ENCODE measurements at places on chromosomes 4 and X. TPM values are rescaled to one million over a fixed set of nuclear protein-coding genes. Genes with fewer than 3 reads are reported as not detected.

- DNase-seq: no peak
These were observed 67.2 kb upstream of the SHISA3 start for GRCh38 chr4:42330002-42330592.

DNA sequence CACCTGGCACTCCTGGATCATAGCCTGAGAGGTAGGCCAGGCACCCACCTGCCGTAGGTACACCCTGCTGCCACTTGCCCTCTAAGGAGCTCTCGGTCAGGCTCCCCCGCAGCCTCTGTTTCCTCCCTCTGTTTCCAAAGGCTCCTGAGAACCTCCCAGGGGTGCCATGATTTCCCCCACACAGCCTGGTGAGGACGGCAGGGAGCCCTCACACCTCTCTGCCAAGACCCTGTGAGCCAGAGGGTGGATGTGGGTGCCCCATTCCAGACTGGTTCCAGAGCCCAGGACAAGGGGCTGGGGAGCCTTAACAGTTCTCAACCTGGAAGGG is 1.6 kb upstream of the ABLIM2 start:
- no peak for DNase-seq

DNA sequence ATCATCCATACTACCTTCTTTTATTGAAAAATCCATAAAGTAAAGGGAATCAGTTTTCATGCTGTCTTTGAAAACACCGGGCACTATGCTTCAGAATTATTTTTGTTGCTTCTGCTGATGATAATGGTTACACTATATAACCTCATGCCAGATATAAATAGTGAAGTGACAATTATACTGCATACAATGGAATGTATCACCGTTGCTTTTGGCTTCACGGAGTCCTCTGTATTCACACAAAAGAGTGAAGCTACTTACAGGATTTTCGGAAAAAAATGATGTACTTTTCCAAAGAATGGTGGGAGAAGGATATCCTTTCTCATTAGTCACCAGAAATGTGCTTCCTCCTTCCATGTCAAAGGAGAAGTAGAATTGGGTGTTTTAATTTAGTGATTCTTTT is 159.1 kb upstream of the PITX2 start:
- DNase-seq: no peak

DNA sequence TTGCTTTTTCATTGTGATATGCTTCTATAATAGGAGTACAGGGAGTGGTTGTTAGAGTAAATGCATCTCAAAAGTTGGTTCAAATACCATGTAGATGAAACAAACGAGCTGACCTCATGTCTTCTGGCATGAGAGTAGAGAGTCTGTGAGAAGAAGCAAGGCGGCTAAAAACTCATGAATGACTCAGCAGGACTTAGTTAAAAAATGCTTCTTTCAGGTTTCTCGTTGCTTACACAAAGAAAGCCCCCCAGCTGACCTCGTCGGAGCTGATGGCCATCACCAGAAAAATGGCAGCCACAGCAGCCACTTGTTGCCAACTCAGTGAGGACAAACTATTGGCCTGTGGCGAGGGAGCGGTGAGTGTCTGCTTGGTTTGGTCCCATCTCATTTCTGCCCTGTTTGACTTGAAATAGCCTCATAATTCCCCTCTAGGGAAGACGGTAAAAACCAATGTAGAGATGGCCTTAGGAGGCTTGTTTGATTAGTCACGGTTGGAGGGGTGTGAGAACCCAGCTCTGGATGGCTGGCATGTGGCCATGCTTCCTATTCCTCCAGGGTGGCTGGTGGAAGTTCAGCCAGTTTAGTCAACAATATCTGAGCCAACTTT is 14.5 kb downstream of the AFP start:
- peak; percentile 24 for DNase-seq

GRCh38 chrX:2561456-2561855 is 60.7 kb upstream of the DHRSX start:
- DNase-seq: no peak

DNA sequence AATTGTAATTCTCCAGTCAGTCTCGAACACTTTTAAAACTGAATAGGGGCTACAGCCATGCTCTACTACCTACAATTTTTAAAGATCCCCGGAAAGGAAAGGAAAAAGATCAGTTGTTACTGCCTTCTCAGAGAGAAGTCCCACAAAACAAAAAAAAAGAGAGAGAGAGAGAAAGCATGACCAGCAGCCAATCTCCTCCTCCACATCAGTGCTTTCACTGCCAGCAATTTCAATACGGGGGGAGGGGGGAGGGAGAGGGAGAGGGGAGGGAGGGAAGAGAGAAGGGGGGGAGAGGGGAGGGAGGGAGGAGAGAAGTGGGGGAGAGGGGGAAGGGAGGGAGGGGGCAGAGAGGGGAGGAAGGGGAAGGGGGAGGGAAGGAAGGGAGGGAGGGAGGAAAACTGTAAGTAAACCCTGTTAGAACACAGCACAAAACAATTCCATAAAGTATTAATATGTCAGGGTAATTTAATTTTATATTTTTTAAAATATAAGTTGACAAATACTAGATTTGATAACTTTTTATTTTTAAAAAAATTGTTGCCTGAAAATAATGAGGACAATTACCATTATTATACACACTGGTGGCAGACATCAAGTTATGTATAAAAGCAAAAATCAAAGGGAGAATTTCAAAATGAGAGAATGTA is 108.0 kb downstream of the LRBA start:
- no peak for DNase-seq

DNA sequence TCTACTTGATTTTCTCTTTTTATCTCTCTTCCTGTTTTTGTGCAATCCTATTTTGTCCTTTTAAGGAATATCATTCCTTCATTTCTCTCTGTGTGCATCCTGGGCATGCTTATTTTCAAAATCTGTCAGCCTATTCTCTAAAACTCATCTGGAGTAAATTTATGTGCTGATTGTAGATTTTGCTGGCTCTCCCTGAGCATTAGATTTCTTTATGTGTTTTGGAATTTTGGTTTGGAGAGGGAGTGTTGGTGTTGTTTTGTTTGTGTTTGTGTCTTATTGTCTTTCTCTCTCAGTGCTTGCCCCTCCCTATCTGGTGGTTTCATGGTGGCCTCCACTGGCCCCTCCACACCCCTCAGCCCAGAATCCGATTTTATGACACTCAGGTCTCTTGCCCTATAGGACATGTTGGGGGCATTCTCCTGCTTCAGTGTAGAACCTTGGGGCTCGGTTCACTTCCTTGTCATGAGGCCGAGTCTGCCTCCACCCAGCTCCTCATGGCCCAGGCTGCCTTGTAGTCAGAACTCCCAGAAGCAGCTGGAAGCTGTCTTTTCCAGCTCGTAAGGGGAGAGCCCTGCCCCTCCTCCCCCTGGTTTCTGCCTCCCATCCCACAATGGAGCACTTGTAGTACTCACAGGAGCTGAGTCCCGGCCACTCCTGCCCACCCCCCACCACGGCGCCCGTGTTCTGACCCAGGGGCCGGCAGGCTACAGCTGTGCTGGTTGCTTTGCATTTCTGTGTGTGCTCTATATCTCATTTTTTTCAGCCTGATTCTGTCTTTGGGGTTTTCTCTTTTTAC is 24.5 kb upstream of the PJA1 start:
- peak; percentile 1 for DNase-seq

GRCh38 chrX:40152173-40152711 is 54.5 kb upstream of the BCOR start:
- no peak for DNase-seq

DNA sequence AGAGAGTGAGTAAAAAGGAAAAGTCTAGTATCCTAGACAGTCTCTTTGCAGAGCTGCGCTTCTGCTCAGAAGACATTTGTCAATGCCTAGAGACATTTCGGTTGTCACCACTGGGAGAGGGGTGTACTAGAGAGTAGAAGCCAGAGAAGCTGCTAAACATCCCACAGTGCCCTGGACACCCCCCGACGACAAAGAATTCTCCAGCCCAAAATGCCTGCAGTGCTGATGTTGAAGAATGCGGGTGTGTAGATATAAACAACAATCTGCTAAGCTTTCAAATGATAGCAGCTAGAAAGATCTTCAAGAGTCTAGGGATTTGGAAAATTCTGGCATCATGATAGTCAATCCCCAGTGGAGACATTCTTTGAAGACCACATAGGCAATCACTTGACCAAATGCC is 90.1 kb downstream of the PALLD start:
- no peak for DNase-seq

DNA sequence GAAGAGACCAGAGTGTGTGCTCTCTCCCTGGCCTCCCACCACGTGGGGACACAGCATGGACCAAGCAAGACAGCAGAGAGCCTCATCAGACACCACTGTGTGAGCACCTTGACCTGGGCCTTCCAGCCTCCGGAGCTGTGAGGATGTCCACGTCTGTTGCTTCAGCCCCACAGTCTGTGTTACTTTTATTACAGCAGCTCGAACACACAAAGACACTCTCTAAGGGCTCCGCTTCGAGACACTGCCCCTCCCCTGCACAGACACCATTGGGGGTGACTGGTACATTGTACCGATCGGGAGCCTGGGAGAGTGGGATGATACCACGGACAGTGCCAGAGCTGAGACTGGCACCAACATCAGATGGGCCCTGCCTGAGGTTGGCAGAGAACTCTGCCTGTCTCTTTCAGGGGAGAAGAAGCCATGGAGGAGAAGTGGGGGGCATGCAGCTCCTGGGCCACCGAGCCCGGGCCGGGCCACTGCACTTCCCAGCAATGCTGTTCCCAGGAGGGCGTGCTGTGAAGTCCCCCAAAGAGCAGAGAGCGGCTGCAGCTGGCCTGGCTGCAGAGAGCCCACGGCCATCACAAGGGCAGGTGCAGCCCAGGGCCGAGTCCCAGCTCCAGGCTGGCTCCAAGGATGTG is 48.1 kb upstream of the HMX1 start:
- peak; percentile 3 for DNase-seq

DNA sequence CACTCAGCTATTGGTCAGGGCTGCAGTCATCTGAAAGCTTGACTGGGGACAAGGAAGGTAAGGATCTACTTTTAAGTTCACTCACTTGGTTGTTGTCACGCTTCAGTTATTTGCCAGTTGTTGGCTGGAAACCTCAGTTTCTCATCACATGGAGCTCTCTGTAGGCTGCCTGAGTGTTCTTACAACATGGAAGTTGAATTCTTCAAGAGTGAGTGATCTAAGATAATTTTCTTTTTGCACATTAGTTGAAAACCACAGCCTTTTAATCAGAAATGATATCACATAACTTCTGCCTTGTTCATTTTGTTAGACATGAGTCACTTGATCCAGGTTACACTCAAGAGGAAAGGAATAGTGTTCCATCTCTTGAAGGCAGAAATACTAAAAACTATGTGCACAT is 552.7 kb downstream of the RAPGEF2 start:
- DNase-seq: no peak

DNA sequence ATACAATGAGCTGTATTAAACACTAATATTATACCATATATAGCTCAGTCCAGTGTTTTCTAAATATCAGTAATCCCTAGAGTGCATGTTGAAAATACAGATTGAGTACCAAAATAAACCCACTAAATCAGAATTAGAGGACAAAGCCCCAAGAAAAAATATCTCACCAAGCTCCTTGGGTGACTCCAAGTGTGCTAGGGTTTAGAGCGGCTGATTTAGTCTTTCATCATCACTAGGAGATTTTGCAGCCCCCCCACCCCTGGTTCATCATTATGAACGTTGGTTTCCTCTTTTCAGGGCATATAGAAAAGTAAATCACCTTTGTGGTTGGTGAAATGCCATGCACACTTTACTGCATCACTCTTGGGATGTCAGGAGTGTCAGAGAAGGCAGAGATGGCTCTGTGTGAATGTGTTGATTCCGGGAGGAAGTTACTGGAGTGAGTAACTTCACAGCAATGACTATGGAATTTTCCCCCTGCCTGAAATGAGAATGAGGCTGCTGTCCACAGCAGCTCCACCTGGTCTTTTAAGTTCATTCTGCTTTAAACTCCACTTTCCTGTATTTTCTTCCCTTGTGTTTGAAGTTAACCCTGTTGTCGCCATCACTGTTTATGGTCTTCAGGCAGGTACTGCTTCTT is 25.2 kb upstream of the ANAPC4 start:
- DNase-seq: no peak

- DNase-seq: no peak
These were observed 8.4 kb downstream of the FBXO8 start for GRCh38 chr4:174275101-174275500.

DNA sequence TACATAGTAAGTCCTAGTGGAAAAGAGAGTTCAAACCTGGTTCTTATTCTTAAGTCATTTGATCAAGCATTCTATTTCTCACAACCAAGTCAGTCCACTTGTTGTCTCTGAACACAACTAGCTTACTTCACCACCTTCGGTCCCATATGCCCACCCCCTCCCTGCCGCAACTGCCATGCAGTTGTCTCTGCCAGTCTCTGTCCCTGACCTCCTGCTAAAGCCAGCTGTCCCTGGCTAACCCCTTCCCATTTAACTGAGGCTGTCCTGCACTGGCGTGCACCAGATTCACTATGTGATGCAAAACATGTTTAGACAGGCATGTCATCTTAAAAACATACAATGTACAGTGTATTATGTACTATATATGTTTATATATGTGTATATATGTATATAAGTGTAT is 12.7 kb downstream of the FRAS1 start:
- no peak for DNase-seq

- DNase-seq: no peak
These were observed 926 bp downstream of the NDP start for GRCh38 chrX:43971966-43972961.

GRCh38 chrX:97026406-97026805 is 142.7 kb downstream of the RPA4 start:
- DNase-seq: no peak

GRCh38 chrX:153381684-153382532 is 19.2 kb downstream of the PNMA6E start:
- DNase-seq: peak; percentile 72

- no peak for DNase-seq
These were observed 45.7 kb downstream of the TRIM61 start for GRCh38 chr4:164931551-164932324.

- no peak for DNase-seq
These were observed 352.7 kb upstream of the IGFBP7 start for GRCh38 chr4:57462843-57463242.

- no peak for DNase-seq
These were observed 139.7 kb downstream of the LRBA start for GRCh38 chr4:150875367-150875766.

- DNase-seq: peak; percentile 32
These were observed 694 bp downstream of the PDS5A start for GRCh38 chr4:39976945-39977488.

Gene ALB
- total RNA-seq: 391 TPM

Gene TMPRSS11A
- total RNA-seq: not detected

Gene S100P
- not detected for total RNA-seq

Gene AFM
- not detected for total RNA-seq

Gene NSUN7
- total RNA-seq: 14.3 TPM

Gene SLC38A5
- 166 TPM for total RNA-seq

Gene PAGE2B
- total RNA-seq: not detected

Gene TLL1
- 3.6 TPM for total RNA-seq

Gene CSAG2
- total RNA-seq: not detected

Gene NXF2
- not detected for total RNA-seq

Gene HPSE
- total RNA-seq: 0.99 TPM

Data from body of pancreas (tissue), 4 donors.